Dermis lymphatic vessel endothelial cell (primary cell): ENCODE measurements at places on chromosomes 4 and X. TPM values are rescaled to one million over a fixed set of nuclear protein-coding genes. Genes with fewer than 3 reads are reported as not detected.

Gene PRRG3
- not detected in 2 replicates for total RNA-seq

Gene UCHL1
- 13.0 and 71.6 TPM in 2 replicates for total RNA-seq

Gene GPR78
- not detected in 2 replicates for total RNA-seq

Gene FGA
- total RNA-seq = not detected in 2 replicates

Gene CFAP99
- total RNA-seq = not detected in 2 replicates

Gene SPANXA2
- total RNA-seq = not detected in 2 replicates

Gene MND1
- total RNA-seq = 0.87 and 2.1 TPM in 2 replicates

Gene ERAS
- not detected in 2 replicates for total RNA-seq

Gene CSAG1
- total RNA-seq = not detected in 2 replicates

Gene IL1RAPL1
- total RNA-seq = 0.09 TPM in 1 of 2 replicates, not detected in the other

Gene TMPRSS11A
- total RNA-seq = not detected in 2 replicates

Gene ZFP42
- not detected in 2 replicates for total RNA-seq

Gene FBXL5
- 97.6 and 133 TPM in 2 replicates for total RNA-seq

Gene EVC2
- 10.9 and 12.7 TPM in 2 replicates for total RNA-seq

Gene COL4A6
- total RNA-seq = 0.22 and 0.95 TPM in 2 replicates

Gene SYNPO2
- total RNA-seq = 0.11 and 0.52 TPM in 2 replicates

Gene GDPD2
- not detected in 2 replicates for total RNA-seq

Gene TCEAL9
- total RNA-seq = 76.1 and 76.7 TPM in 2 replicates

Gene CLDN34
- total RNA-seq = 0.09 TPM in 1 of 2 replicates, not detected in the other

Gene PNMA5
- not detected in 2 replicates for total RNA-seq

Gene FABP2
- not detected in 2 replicates for total RNA-seq

Gene NKX3-2
- total RNA-seq = under 0.01 and 0.11 TPM in 2 replicates

Gene HPGDS
- not detected in 2 replicates for total RNA-seq

Gene TTC29
- under 0.01 TPM in 1 of 2 replicates, not detected in the other for total RNA-seq

Gene PCSK1N
- total RNA-seq = 0.09 and 0.11 TPM in 2 replicates

Gene CXCL1
- total RNA-seq = 1.0 and 5.3 TPM in 2 replicates

Gene NCAPG
- total RNA-seq = 4.3 and 5.8 TPM in 2 replicates

Gene H2BW2
- total RNA-seq = not detected in 2 replicates

Gene ATP2B3
- under 0.01 TPM in 1 of 2 replicates, not detected in the other for total RNA-seq

Gene RAP2C
- 12.1 and 15.0 TPM in 2 replicates for total RNA-seq

Gene HMX1
- total RNA-seq = not detected in 2 replicates
